ENCODE measurements at places on chromosomes 3 and 15.

DNA sequence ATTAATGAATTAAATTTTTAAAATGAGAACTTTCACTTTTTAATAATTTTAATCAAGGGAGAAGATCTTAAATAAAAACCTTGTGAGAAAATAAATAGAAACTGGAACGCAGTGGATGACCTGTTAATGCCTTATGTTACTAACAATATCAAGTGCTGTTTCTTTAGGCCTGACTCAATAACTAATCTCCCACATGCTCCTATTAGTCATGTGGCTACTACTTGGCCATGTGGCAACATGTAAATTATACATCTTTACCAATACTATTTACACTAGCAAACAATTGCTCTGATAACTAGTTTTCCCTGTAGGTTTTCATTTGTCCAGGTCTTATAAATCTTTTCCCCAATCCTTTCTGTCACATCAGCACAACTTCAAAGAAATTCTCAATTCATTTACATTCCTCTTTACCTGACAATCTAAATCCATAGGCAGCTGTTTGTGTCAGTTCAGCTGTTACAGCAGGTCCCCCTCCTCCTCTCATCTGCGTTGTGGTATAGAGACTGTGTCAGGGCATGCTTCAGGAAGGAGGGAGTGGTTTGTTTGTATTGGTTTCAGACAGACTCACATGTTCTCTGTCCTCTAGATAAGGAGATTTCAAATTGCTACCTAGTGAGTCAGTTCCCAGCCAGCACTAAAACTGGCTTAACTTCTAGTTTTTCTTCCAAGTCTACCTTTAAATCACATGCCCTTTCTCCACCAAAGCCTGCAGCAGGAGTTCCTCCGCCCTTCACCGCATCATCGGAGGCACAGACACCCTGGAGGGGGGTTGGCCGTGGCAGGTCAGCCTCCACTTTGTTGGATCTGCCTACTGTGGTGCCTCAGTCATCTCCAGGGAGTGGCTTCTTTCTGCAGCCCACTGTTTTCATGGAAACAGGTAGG is 11.3 kb upstream of the C3orf52 start:
- no peak for DNase-seq

GRCh38 chr3:191350396-191351090 is 20.2 kb upstream of the UTS2B start:
- DNase-seq: no peak

DNA sequence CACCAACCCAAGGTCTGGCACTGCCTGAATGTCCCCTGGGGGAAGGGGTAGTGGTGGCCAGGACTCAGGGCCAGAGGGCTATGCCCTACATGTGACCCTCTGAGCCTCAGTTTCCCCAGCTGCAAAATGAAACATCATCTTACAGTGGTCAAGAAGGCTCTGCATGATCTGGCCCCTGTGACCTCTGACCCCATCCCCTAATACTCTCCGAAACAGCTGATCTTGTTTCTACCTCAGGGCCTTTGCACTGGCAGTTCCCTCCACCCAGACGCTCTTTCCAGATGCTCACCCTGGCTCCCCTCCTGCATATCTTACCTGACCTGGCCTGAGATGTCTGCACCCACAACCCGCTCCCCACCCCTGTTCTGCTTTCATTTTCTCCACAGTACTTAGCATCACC is 21.8 kb downstream of the PLXND1 start:
- DNase-seq: no peak

DNA sequence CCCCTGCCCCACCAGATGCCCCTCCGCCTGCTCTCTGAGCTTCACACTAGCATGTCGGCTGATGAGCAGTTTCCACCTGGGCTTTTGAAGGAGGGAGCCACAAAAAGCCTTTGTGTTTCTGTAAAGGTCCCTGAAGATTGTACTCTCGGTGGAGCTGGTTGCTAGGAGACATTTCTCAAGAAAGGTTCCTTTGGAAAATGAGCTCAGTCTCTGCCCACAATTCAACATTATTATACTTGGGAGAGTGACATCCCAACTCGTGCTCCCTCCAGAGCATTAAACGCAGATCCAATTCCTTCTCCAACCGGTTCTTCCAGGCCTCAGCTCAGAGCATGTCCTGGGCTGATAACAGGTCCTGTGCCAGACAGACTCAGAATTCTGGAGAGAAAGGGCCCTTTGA is 26.8 kb upstream of the FAM107A start:
- no peak for DNase-seq

DNA sequence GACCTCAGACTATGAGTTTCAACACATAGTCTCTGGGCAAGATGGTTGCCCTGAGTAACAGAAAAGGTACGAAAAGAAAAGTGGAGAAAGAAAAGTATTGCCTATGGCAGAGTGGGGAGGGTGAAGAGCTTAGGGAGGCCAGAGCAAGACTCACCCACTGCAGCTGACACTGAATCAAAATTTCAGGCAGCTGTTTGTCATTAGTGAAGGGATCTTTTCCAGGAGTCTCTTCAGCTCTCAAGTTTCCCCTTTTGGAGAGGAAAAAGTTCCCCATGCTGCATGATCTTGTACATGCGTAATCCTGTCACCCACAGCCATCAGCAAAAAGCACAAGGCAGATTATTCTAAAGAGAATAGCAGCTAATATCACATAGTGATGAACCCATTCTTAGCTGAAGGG is 616.9 kb upstream of the GBE1 start:
- no peak for DNase-seq

GRCh38 chr3:126129398-126129891 is 45.5 kb upstream of the SLC41A3 start:
- DNase-seq: peak; percentile 41

All from ecto neural progenitor cell (in vitro differentiated cells).